ENCODE measurements at places on chromosomes 3 and 15.
A peak's percentile ranks its signal among the peaks of the same experiment; 100 is the strongest.

DNA sequence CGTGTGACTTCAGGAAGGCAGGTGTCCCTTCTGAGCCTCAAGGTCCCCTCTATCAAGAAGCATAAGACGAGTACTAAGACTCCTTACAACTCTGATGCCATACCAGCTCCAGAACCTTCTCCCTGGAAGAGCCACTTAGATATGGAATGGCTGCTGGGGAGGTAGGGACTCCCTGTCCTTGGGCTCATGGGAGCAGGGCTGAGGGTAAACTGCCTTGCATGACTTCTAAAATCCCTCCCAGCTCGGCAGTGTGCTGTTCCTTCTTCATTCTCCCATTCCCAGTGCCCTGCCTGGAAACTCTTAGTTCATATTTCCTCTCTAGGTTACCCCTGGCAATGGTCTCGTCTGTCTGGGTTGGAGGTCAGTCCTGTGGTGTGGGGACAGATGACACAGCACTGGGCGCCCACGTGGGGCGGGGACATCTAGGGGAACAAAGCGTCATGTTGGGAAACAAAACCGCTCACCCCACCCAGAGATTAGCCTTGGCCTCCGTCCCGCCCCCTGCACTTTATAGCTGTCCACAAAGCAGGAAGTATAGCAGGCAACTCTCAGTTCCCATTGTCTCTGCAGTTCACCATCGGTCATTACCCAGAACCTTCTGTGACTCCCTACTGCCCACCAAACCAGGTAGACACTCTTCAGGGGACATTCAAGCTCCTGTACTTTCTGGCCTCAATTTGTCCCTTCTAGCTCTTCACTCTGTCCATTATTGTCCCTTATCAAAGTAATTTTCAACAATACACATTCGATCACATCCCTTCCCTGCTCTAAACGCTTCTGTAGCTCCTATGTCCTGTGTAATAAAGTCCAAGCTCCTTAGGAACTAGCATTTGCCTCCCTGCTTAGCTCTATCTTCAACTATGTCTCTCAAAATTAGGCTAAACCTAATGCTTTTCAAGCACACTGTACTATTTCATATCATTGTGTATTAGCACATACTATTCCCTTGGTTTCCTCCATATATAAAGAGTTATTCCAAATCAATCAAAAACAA lies 73.8 kb downstream of the IQSEC1 start:
- DNase-seq, result no peak

DNA sequence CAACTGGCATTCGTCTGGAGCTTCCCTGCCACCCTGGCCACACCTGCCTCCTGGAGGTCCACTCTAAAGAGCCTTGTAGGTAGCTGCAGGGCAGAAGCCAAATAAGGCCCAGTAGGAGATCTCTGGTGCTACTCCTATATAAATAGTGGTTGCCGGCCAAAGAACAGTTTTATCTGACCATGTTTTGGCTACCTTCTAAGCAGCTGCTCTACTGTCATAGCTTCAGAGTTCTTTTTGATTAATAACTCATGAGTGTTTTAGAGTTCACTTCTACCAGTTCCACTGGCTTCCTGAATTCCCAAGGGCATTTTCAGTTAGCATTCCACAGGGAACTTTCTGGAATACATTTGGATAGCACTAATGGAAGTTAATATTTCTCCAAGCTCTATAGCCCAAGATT lies 154.6 kb downstream of the B3GALNT1 start:
- DNase-seq, result peak; percentile 20

GRCh38 chr3:135487261-135487660 lies 478.3 kb upstream of the PPP2R3A start:
- no peak for DNase-seq

GRCh38 chr3:14467814-14468620 lies 65.6 kb downstream of the SLC6A6 start:
- peak; percentile 50 for DNase-seq

DNA sequence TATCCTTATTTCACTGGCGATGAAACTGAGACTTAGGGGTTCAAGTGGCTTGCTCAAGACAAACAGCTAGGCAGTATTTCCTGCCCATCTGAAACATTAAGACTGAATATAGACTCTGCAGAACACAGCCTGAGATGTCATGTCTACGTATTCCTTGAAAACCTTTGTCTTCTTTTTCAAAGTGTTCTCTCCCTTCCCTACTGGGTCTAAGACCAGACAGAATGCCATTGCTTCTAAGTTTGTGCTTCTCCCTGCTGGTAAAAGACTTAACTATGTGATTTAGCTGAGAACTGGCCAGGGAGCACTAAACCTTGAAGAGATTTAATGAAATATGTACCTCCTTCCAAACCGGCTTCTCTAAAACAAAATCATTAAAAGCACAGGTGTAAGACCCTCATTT lies 9.9 kb downstream of the BCL6 start:
- no peak for DNase-seq

DNA sequence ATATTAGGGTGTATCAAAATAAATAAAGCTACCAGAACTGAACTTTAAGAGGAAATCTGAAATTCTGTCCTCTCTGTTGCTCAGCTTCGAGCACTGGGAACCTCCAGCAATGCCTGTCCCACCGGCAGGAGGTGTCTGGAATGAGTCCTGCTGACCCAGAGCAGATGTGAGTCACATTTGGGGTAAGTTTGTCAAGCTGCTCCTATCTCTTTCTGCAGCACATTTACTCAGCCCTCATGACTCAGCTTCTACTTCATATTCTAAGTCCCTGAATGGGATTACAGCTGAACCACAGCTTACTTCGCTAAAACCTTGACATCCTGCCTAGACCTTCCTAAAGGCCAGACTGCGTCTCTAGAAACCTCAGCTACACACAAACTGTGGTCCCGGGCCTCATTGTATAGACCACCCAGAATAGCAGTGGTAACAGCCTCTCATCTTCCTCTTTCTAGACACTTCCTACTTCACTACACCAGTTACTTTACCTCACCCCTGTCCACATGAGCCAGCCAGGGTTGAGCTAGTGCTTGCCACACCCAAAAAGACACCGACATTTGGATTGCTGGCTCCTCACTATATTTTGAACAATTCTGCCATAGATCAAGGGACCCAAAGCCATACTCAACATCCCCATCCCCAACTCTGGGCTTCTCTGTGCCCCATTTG lies 109.6 kb upstream of the TMCO5A start:
- peak; percentile 95 for DNase-seq

- DNase-seq, result no peak
These were observed 203.6 kb upstream of the SLCO3A1 start for GRCh38 chr15:91649831-91650321.

DNA sequence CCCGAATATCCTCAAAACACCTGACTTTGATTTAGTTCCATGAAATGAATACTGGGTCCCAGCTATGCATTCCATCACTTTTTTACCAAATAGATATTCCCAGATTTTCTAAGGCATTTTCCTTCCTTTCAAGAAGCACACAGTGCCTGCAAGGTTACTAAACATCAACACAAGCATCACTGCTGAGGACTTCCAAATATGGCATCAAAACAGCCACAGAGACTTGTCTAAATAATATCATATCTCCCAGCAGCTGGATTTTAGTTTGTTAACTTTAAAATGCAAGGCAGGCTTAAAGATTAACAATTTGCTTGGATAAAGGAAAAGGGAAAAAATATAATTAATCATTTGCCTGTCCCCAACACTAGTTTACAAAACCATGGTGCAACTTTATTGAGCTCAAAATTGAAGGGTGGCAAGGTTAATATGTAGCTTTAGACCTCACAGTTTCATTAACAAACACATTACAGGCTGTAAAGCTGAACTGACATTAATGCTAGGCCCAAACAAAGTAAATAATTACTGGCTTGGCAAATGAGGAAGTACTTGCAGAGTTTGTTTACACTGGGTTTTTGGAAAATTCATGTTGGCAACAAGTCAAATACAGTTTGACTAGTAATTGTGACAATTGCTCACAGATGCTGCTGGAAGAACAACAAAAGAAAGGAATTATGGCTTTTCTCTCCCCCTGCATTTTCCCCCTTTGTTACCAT lies 401.7 kb upstream of the CDIN1 start:
- DNase-seq, result peak; percentile 66

DNA sequence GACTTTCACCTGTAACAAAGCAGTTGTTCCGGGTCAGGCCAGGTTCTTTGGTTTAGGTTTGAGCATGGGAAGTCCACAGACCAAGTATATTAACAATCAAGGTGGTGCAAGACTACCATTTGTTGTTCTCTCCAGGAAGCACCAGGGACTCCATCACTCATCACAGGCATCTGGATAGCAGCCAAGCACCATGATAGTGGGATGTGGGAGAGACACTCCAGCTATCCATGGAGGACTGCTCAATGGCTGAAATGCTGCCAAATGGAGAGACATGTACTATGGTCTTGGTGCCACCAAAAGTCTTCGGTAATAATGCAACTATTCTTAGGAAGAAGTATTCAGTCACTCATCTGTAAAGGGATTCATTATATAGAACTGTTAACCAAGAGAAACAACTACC lies 143.0 kb downstream of the TNIK start:
- DNase-seq, result no peak

Data from fibroblast of skin of scalp (primary cell).